ENCODE measurements at places on chromosomes 12 and 14.

GRCh38 chr12:4265280-4265679 is 8.3 kb upstream of the CCND2 start:
- no peak for DNase-seq

- no peak for DNase-seq
These were observed 126.5 kb downstream of the DYRK2 start for GRCh38 chr12:67774983-67775587.

- no peak for DNase-seq
These were observed 304.1 kb downstream of the ITPR2 start for GRCh38 chr12:26528943-26529342.

- DNase-seq = no peak
These were observed 8.1 kb upstream of the CYP46A1 start for GRCh38 chr14:99675951-99676350.

GRCh38 chr12:62260733-62261683 is 804 bp downstream of the USP15 start:
- no peak for DNase-seq

GRCh38 chr12:33265033-33265731 is 174.4 kb downstream of the SYT10 start:
- no peak for DNase-seq

- DNase-seq = no peak
These were observed 113.3 kb downstream of the PTPRO start for GRCh38 chr12:15435597-15435996.

- no peak for DNase-seq
These were observed 20.5 kb downstream of the OR10G2 start for GRCh38 chr14:21614240-21614639.

- DNase-seq = no peak
These were observed 65.0 kb downstream of the TESC start for GRCh38 chr12:117034249-117034648.

DNA sequence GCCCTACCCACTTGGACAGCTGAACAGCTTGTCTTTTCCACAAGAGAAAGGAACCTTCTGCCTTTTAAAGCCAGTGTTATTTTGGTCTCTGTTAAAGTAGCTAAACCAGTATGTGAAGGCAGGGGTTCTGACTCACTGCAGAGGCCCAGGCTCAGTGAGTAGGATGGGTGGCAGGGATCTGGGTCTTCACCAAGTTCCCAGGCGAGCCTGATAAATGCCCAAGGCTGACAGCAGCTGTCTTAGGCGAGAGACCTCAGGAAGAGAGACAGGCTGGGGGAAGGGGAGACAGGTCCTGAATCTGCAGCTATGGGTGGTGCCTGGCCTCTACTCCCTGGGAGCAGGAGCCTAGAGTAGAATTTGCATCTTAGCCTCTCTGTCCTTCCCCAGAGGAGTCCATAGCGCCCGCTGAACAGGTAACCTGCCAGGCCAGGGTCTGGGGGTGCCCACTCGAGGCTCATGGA is 18.1 kb upstream of the KIF26A start:
- no peak for DNase-seq

Measured in AG09309 (cell line).